ENCODE measurements at places on chromosomes 12 and 14.

DNA sequence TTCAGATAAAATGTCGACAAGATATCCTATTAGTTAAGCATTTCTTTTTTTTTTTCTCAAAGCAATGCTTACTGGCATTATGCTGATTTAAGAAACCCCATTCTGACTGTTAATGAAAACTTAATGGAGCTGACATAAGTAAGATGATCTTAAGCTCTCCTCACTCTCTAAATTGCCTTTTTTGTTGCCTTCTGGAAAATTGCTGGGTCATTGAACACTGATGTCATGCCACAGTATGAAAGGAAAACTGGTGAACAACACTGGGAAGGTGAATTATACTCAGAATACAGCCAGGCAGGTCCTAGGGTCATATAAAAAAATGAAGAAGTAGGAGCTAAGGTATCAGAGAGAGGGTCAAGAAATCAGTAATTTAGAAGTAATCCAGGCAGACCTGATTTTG is 179.9 kb downstream of the BTG1 start:
- no peak for DNase-seq

DNA sequence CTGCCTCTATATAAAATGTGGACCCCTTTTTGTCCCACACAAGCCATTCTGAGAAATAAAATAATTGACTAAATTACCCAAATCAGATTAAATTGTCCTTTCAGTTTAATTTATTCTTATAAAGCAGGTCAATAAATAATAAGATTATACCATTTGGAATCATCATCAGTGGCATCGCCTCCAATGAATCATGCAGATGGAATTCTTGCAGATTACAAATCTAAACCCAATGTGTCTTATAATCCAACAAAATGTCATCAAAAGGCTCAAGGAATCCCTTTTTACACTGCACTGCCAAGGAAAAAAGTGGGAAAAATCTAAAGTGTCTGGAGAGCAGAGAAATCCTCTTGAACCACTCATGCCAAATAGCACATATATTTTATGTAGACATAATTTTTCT is 138.2 kb upstream of the TSPAN8 start:
- DNase-seq = no peak

DNA sequence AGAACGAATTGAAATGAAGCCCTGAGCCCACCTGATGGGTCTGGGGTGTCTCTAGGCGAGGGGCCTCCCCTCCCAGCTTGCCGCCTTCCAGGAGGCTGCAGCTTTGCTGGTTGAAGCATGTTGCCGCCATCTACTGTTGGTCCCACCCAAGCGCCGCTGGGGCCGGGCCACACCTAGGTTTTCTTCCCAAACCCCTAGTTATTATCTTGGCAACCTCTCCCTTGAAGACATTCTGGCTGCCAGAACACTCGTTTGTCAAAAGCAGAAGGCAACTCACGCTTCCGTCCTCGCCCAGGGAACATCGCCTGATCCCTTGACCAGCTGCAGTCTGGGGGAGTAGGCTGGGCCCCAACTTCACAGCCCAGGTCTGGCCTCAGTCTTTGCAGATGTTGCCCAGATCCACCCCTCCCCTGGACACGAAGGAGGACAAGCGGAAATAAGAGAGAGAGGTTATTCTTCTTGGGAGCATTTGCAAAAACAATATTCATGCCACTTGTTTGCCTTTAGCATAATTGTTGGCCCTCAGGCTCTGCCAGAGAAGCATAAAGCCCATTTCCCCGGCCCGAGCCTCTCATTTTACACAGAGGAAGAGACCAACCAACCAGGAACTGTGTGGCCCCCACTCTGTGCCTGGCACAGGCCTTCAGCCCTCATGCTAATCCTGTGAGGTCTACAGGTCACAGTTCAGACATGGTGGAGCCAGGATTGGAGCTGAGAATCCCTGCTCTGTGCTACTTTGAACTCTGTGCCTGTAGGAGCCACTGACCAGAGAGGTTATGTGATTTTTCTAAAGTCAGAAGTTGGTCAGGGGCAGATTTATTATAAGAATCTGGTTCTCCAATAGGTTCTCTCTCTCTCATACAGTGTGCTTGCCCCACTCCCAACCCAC is 6.8 kb downstream of the EMP1 start:
- no peak for DNase-seq

DNA sequence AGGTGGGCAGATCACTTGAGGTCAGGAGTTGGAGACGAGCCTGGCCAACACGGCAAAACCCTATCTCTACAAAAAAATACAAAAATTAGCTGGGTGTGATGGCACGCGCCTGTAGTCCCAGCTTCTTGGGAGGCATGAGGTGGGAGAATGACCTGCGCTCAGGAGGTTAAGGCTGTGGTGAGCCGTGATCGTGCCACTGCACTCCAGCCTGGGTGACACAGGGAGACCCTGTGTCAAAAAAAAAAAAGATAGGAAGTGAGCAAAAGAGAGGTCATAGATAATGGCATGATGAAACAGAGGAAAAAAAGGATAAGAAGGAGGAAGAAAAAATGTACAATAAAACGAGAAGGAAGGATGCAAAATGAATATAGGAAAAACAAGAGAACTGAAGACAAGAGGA is 159.5 kb downstream of the ETV6 start:
- no peak for DNase-seq

DNA sequence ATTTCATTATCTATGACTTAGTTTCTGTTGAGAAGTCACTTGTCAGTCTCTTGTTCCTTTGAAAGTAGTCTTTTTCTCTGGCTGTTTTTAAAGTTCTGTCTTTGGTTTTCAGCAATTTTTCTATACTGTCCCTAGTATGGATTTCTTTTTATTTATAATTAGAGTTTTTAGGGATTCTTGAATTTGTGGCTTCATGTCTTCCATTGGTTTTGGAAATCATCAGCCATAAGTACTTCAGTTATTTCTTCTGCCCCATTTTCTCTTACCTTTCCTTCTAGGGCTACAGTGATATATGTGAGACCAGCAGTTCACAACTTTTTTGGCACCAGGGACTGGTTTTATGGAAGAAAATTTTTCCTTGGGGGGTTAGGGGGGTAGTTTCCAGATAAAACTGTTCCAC is 90.0 kb upstream of the EVL start:
- DNase-seq = no peak

- DNase-seq = no peak
Measured at GRCh38 chr12:53048780-53049401, 974 bp upstream of the TNS2 start.

DNA sequence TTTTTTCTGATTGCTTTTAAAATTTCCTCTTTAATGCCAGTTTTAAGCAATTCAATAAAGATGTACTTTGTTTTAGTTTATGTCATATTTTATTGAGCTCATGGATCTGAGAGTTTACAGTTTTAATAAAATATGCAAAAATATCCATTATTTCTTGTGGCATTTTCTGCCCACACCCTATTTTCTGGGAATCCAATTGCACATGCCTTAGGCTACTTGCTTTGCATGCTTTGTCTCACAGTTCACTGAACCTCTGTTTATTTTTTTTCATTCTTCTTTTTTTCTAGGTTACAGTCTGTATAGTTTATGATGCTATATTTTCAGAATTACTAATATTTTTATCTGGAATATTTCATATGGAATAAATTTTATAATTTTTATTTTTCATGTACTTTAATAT is 1258.0 kb downstream of the FSCB start:
- no peak for DNase-seq

DNA sequence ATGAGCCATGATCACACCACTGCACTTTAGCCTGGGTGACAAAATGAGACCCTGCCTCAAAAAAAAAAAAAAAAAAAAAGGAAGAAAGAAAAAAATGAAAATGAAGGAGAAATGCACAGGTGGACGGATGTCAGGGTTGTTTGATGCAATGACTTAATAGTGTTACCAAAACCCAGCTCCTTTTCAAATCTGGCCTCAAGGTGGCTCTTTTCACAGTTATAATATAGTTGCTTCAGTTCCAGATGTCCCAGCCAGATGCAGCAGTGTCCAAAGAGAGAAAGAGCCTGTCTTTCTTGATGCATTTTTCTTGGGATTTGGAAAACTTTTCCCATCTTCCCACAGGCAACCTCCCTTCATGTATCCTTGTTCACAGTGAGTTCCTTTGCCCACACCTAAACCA is 36.5 kb downstream of the KCNMB4 start:
- no peak for DNase-seq

DNA sequence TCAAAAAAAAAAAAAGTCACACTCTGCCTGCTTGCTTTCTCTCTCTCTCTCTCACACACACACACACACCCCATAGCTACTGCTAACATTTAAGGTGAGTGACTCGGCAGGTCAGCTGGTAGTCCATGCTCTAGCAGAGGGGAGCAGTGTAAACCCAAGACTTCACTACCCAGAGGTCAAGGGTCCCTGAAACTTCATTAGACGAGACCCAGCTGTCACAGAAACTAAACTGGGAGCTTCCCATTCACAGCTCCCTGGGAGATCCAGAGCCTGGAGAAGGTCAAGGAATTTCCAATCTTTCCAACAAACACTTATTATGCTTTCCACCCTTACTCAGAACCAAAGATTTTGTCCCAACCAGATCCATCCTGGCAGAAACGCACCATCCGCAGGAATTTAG is 33.2 kb downstream of the CKAP4 start:
- DNase-seq = no peak

DNA sequence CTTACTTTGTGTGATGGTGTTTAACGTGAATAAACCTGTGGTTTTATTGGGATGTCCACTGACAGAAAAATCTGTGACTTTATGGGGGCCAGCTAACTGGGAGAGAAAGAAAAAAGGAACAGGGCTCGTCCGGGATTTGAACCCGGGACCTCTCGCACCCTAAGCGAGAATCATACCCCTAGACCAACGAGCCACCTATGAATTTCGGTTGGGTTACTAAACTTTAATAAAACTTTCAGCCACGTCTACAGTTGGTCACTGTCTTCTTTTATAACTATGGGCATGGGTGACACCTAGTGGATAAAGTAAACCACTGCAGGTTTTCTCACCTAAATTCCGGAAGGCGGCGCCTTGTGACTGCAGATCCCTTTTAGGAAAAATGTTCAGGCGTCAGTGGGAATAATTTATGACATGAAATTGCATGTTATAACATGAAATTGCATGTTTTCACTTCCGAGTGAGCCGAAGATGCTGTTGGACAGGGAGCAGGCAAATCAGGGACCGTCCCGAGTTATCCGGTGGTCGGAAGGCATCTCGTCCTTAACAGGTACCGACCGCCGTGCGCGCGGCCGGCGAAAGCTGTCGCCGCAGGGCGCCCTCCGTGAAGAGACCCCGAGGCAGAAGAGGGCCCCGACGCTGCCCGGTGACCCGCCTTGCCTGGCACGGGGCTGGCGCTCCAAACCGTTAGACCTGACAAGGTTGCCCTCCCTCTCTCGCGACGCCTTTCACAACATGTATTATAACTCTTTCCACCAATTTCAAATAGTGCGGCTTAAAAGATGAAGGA is 18.2 kb upstream of the RNASE12 start:
- peak; percentile 58 for DNase-seq

DNA sequence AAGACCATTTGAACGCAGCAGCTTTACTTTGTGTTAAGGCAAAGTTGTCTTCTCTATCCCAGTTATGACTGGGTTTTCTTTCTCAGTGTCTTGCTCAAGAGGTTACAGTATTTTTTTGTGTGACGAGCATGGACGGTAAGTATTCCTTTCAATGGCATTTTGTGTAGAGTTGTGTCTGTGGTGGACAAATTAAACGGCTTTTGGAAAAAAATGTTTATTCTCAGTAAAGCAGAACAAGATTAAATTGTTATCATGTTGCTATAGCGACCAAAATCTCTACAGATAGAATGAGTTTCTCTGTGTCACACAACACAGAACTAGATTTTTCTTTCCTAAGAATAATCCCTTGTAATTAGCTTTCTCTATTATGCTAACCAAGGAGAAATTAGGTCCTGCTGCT is 417.1 kb downstream of the AEBP2 start:
- no peak for DNase-seq

DNA sequence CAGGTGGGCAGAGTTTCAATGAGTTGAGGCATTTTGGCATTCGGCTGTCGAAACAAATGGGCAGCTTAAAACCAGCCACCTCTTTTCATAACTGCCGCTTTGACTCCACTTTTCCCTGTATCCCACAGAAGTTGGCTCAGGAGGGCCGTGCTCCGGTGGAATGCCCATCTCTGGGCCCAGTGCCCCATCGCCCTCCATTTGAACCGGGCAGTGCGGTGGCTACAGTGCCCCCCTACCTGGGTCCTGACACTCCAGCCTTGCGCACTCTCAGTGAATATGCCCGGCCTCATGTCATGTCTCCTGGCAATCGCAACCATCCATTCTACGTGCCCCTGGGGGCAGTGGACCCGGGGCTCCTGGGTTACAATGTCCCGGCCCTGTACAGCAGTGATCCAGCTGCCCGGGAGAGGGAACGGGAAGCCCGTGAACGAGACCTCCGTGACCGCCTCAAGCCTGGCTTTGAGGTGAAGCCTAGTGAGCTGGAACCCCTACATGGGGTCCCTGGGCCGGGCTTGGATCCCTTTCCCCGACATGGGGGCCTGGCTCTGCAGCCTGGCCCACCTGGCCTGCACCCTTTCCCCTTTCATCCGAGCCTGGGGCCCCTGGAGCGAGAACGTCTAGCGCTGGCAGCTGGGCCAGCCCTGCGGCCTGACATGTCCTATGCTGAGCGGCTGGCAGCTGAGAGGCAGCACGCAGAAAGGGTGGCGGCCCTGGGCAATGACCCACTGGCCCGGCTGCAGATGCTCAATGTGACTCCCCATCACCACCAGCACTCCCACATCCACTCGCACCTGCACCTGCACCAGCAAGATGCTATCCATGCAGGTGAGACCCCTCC is 5.0 kb upstream of the RNU7-1 start:
- no peak for DNase-seq

- DNase-seq = no peak
Measured at GRCh38 chr12:51904951-51905470, 2.3 kb upstream of the ACVRL1 start.

- DNase-seq = no peak
Measured at GRCh38 chr12:17204289-17205054, 598.5 kb upstream of the LMO3 start.

DNA sequence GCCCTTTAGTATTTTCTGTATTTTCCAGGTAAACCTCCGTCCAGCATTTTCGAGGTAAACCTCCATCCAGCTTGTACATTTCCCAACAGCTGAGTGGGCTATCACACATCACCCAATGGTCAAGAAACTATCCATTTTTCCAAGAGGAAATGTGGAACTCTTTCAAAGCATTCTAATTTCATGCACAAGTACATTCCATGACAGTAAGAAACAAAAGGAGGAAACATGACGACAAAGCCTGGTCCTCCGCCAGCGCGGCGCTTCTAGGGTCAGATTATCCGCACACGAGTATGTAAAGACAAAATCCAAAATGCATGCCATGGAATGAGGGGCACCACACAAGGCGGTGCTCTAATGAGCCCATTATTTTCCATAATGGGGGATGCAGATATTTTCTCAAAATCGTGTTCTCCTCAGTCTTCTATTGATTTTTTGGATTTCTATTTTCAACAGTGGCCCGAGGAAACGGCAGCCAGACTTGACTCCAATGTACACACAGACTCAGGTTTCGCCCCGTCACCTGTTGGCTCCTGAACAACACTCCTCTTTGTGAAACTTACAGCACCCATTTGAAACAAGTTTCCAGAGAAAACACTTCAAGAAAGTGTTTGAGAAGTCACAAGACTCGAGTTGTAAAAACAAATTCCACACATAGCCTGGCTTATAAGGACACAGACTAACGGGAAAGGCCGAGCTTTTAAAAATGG is 107.4 kb downstream of the PRICKLE1 start:
- DNase-seq = no peak

- no peak for DNase-seq
Measured at GRCh38 chr14:61454545-61454944, 133.2 kb downstream of the PRKCH start.

Data from GDM1 (cell line).